CD4-positive, alpha-beta T cell treated with Interleukin-21 for 1 hour (primary cell): ENCODE measurements at places on chromosomes 6 and 20.

DNA sequence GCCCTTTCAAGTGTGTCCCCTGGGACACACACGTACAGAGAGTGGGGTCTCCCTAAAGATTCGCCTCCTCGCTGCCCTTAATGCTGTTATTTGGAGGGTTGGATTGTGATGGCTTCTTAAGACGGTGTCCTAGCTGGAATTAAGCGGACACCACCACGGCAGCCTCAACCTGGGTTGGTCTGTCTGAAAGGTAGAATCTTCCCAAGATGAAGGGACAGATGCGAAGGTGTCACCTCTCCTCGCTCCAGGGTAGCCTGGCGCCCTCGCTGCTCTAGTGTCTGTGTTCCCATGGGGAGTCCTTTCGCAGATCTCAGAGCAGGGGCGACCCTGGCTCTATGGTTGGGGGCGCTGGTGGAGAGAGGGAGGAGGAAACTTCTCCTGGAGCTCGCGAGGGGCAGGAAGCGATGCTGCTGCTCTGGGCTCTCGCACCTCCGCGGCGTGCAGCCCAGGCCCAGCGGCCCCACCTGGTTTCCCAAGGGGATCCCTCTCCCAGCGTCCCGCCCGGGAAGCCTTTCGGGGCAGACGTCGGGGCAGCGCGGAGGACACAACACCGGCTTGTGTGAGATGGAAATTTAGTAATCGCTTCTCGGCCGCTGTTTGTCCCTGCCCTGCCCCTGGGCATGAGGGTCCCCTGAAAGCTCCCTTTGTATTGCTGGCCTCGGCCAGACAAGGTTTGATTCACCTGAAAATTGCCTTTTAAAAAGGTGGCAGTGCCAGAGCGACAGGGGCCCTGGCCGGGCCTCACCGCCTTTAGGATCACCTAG is 1.7 kb downstream of the RSPO3 start:
- DNase-seq = no peak

DNA sequence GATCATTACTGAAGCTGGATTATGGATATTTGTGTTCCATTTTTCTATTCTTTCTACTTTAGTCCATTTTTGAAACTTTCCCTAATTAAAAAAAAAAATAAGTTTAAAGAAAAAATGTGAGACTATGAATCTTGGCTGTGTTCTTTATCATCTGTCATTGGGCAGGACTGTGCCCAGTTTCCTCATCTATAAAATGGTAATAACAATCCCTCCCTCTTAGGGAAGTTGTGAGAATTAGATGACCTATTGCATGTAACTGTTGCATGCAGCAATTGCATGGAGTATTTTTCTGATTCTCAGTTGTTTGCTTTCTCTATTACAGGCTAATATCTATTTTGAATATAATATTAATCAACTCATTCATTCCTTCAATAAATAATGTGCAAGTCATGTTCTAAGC is 108.2 kb upstream of the LOC128125822 start:
- no peak for DNase-seq

- no peak for DNase-seq
Observed at GRCh38 chr20:37727957-37728634, 34.3 kb downstream of the CTNNBL1 start.

DNA sequence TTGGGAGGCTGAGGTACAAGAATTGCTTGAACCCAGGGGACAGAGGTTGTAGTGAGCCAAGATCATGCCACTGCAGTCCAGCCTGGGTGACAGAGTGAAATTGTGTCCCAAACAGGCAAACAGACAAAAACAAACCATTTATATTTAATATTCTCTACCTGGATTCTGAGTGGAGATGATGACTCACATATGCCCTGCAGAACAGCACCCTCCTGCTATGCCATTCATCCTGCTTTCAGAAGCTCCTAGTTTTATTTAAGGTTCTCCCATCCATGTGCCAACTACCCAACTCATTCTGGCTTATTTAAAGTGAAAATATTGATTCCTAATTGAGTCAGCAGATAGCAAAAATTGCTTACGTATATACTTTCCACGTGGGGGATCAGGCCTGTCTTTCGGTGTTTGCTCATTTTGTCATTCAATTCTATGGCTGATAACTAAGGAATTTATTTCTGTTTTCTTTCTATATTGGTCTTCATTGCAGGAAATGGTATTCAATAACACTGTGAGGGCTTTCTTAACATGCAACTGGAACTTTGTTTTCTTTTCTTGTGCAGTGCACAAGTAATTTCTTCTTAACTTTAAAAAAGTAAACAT is 459.1 kb upstream of the JAG1 start:
- DNase-seq = no peak

DNA sequence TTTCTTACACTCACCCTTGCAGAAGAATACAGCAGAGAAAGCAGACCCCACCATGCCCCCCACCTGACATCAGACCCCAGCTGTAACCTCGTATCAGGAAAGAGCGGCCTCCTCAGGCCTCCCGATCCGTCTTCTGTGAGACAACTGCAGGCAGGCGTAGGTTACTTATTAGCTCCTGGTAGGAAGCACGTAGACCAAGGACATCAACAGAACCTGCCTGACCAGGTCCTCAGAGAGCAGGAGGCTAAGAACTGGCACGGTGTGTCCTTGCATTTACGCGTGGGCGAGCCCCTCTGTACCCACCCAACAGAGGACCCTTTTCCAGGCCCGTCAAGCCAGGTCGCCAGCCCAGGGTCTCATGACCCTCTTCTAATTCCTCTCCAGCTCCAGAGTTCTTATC is 51.0 kb downstream of the ABHD12 start:
- no peak for DNase-seq

DNA sequence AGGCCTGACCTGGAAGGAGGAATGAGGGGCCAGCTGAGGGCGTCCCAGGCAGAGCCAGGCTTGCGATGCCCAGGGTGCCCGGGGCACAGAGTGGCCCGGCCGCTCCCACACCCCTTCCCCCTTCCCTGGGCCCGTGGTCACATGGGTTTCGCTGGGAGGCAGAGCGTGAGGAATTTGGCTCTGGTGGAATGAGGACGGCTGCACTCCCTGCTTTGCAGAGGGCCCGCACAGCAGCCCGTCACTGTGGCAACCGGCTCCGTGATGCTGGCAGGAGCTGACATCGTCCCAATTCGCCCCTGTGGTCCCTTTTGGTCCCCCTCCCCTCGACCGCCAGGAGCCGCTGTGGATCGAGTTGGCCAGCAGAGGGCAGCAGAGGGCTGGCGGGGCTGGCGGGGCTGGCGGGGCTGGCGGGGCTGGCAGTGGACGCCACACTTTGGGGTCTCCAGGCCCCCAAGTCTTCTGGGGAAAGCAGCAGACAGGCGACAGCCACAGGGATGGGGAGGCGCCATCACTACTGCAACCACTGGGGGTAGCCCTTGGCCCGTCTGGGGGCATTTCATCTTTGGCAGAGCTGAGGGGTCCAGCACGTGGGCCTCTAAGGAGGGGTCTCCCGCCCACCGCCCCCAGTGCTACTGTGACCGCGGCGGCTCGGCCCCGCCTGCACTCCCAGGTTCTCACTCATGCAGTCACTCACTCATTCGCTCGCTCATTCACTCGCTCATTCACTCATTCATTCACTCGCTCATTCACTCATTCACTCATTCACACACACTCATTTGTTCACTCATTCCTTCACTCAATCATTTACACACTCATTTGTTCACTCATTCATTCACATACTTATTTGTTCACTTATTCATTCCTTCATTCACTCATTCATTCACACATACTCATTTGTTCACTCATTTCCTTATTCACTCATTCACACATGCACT is 49.7 kb upstream of the BHLHE23 start:
- peak; percentile 38 for DNase-seq

GRCh38 chr6:12289365-12289919 is 719 bp upstream of the EDN1 start:
- DNase-seq = peak; percentile 41

DNA sequence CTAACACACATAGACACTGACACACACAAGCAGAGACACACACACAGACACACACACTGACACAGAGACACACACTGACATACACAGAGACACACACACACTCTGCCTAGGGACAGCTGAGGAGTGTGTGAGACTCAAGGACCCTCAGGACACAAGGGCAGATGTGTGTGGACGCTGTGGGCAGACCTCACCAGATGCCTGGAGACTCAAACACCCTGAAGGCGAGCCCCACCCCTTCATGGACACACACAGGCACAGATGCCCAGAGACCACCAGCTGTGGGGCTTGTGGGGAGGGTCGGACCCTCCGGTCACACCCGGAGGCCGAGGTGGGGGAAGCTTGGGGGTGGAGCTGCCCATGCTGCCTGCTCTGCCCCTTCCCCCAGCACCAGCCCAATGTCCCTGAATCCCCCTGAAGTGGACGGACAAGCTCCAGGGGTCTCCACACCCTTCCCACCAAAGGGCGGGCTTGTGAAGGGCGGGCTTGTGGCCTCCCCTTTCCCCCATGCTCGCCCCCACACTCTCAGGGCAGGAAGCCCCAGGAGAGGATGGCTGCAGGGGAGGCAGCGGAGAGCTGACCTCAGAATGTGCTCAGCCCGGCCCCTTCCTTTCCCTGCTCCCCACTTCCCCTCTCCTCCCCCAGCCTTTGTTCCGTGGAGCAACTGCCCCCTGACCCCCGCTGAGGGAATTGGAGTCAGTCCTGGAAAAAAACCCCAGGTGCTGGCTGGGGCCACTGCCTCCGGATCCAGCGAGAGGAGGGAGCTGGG is 13.9 kb upstream of the ABHD16B start:
- no peak for DNase-seq
